Aorta (tissue), 5 donors: ENCODE measurements at places on chromosomes 3 and 15.

DNA sequence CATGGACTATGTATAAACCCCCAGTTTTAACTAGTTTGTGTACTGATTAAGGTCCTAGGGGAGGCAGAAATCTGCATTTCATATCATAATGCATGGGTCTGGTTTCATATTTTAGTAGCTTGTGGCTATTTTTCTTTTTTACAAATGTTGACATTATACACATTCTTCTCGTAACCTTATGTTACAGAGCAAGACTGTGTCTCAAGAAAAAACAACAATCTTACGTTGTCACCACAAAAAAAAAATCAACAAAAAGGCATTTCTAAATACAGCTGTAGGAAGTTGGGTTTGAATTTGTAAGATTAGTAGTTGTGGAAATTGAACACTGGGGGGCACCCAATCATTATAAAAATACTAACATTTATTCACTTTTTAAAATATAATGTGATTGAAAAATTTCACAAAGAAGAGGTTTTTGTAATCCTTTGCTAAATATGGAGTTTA lies 17.9 kb downstream of the SERP1 start:
- no peaks in the 10 kb centered on the region for H3K36me3 ChIP-seq
- no peak overlapping the region for H3K27ac ChIP-seq
- no peaks in the 10 kb centered on the region for H3K4me1 ChIP-seq
- DNase-seq, result no peak
- no peak overlapping the region for H3K4me3 ChIP-seq
- no peaks in the 10 kb centered on the region for H3K27me3 ChIP-seq

DNA sequence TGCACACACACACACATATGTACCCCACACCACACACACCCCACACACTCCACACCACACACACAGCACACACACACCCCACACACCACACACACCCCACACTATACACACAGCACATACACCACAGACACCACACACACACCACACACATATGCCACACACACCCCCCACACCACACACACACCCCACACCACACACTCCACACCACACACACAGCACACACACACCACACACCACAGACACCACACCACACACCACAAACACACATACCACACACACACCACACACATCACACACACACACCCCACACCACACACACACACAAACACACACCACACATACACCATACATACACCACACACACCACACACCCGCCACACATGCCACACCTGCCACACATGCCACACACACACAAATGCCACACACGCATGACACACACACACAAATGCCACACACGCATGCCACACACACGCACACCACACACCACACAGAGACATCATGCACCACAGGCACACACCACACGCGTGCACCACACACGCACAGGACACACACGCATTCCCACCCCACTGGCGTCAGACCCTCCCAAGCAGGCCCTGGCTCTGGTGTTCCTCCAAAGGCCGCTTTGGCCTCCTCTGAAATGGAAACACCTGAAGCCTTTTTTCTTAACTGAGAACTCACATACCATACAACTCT lies 15.7 kb downstream of the CHST13 start:
- H3K4me3 ChIP-seq, result no peak overlapping the region
- no peaks in the 10 kb centered on the region for H3K27me3 ChIP-seq
- H3K4me1 ChIP-seq, result no peaks in the 10 kb centered on the region

DNA sequence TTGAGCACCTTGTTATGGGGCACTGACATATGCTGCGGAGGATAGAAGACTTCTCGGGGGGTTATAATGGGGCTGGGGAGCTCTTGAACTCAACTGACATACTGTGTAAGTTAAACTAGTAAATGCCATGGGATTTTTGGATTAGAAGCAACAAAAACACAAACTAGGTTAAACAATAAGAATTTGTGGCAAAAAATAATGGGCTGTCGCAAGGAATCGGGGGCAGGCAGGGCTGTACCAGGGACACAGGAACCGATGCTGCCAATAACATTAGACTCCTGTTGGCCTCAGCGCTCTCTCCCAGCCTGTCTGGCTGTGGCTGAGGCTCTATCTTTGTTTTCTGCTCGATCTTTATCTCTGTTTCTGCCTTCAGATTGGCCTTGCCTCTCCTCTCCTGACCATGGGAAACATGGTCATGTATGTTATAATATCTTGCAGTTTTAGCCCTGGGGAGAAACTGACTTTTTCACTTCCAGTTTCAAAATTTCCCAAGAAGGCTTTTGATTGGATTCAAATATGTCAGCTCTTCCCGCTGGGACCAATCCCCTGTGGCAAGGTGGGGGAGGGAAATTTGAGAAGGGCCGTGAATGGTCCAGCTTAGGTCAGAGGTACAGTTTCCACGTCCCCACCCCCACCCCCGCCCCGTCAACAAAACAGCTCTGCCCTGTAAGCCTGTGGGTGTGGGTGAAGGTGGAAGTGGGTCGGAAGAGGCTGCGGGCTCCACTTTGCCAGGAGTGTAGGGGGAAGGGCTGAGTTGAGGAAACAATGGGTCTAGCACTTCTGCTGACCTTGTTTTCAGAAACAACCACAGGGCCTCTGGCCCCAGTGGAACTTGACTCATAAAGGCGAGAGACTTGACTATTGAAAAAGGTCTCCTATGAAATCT lies 161.1 kb upstream of the TBL1XR1 start:
- peaks cover 4% of the 10 kb centered on the region for H3K4me1 ChIP-seq
- no peaks in the 10 kb centered on the region for H3K27me3 ChIP-seq
- DNase-seq, result peak; percentile 80

DNA sequence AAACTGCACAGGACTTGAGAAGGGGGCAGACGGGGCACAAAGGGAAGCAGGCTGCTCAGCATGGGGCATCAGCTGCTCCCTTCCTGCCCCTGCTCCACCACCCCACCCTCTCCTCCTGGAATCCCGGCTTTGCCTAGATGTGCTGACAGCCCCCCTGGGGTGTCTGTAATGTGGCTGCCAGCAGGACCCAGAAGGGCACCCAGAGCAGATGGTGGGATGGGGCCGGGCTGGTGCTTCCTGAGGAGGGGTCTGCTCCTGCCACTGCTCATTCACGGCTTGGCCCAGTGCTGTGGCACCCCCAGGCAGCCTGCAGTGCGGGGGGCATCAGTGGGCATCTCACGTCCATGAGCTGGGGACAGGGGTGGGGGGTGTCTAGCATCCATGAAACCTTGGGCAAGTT lies 10.2 kb downstream of the H1-8 start:
- no peaks in the 10 kb centered on the region for H3K4me1 ChIP-seq
- H3K27me3 ChIP-seq, result no peaks in the 10 kb centered on the region
- H3K27ac ChIP-seq, result no peak overlapping the region
- H3K36me3 ChIP-seq, result no peaks in the 10 kb centered on the region
- no peak for DNase-seq

DNA sequence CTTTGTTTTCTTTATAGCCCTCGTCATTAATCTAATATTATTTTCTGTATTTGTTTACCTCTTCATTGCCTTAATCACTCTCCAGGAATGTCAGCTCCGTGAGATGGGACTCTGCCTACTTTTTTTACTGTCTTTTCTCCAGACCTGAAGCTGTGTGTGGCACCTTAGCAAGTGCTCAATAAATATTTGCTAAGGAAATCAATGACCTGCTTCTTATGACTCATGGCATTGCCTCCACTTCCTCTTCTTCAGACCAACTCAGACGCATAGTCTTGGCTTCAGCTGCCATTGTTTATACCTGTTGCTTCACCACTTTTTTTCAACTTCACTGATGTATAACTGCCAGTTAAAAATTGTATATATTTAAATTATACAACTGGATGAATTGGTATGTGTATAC lies 218.5 kb upstream of the CMC1 start:
- no peaks in the 10 kb centered on the region for H3K36me3 ChIP-seq
- H3K27ac ChIP-seq, result no peak overlapping the region
- H3K4me1 ChIP-seq, result no peaks in the 10 kb centered on the region
- no peak for DNase-seq
- no peaks in the 10 kb centered on the region for H3K27me3 ChIP-seq

DNA sequence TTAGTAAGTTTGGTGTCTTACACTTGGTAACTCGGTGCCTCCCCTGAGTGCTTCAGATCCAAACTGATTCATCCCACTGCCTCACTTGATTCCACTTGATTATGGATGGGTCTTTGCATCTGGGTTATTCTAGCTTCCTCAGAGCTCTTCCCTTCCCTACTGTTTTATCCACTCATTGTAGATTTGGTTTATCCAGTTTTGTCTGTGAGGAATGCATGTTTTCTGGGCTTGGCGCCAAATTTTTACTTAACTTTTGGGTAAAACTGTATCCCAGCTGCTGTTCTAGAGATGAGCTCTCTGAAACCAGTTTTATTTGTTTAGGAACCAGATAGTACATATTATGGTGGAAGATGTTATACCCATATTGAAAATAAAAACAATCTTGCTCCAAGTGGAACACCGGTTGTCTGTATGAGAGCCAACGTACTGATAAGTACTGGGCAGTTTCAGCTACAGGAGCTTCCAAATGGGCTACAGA lies 20.9 kb downstream of the RAD54L2 start:
- H3K4me3 ChIP-seq, result no peak overlapping the region
- no peaks in the 10 kb centered on the region for H3K27me3 ChIP-seq
- no peaks in the 10 kb centered on the region for H3K4me1 ChIP-seq

DNA sequence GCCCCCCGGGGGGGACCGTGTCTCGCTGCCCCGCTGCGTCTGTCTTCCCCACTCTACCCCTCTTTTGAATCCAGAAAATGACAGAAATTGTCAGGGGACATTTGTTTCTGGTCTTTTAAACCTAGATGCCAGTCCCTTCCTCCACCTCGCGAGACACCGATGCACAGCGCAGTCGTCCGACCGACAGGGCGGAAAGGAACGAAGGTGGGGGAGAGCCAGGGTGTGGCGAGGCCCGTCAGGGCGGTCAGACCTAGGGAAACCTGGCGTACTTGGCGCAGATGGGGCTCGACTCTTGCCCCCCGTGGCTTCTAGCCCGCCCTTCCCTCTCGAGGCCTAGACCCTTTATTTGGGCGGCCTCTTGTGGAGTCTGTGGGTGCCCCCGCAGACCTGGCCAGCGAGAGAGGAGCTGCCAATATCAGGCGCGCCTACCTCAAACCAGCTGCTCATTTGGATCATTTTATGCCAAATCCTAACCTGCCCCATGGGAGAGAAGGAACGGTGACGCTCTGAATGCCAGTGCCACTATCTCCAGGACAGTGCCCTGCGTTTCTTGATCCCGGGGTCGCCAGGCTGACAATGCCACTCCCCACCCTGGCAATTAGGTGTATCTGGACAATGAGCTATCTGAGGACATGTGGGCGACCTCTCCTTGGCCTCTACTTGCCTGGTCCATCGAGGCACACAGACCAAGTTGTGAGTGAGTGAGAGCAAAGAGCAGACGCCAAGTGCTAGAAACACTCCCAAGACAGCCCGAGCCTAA lies 500 bp upstream of the RAB6B start:
- DNase-seq, result no peak
- H3K27me3 ChIP-seq, result no peaks in the 10 kb centered on the region
- no peak overlapping the region for H3K27ac ChIP-seq
- H3K4me3 ChIP-seq, result peak overlapping the region; percentile 58

DNA sequence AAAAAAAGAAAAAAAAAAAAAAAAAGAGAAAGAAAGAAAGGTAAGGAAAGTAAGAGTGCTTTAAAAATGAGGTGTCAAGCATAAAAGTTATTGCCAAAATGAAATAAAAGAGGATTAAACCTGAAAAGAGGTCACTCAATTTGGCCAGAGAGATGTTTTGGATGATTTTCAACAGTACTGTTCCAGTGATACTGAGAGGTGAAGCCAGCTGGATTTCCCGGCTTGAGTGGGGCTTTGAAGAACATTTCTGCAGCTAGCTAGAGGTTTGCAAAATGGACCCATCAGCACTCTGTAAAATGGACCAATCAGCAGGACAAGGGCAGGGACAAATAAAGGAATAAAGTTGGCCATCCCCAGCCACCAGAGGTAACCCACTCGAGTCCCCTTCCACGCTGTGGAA lies 128.5 kb downstream of the LSAMP start:
- H3K36me3 ChIP-seq, result no peaks in the 10 kb centered on the region
- no peaks in the 10 kb centered on the region for H3K27me3 ChIP-seq
- no peak overlapping the region for H3K27ac ChIP-seq
- no peak for DNase-seq
- H3K4me1 ChIP-seq, result no peaks in the 10 kb centered on the region

GRCh38 chr3:51622413-51622812 lies 48.6 kb upstream of the TEX264 start:
- H3K36me3 ChIP-seq, result no peaks in the 10 kb centered on the region
- DNase-seq, result no peak
- peaks cover 8% of the 10 kb centered on the region for H3K4me1 ChIP-seq
- H3K27me3 ChIP-seq, result no peaks in the 10 kb centered on the region
- H3K27ac ChIP-seq, result no peak overlapping the region

DNA sequence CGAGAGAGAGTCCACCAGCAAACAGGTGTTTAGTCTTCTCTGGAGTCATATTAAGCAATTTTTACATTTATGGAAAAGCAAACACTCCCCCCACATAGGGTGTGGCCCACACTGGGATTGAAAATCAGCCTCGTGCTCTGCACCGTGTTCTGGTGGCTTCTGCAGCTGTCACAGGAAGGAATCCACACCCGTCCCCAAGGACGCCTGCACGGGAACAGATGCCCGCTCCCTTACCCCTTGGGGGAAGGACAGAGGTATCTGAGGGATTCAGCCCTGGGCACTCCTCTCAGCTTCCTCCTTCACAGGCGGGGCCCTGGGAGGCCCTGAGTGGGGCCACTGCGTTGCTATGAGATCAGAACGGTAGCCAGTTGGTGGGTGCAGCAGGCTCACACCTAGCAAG lies 27.8 kb downstream of the LIPC start:
- no peak overlapping the region for H3K27ac ChIP-seq
- no peaks in the 10 kb centered on the region for H3K36me3 ChIP-seq
- no peaks in the 10 kb centered on the region for H3K27me3 ChIP-seq
- no peaks in the 10 kb centered on the region for H3K4me1 ChIP-seq
- no peak for DNase-seq

GRCh38 chr3:149466192-149466591 lies 8.3 kb upstream of the TM4SF4 start:
- H3K4me1 ChIP-seq, result peaks cover 8% of the 10 kb centered on the region
- no peaks in the 10 kb centered on the region for H3K36me3 ChIP-seq
- no peak overlapping the region for H3K4me3 ChIP-seq
- peak; percentile 55 for DNase-seq

GRCh38 chr3:94226078-94226477 lies 163.2 kb downstream of the NSUN3 start:
- no peaks in the 10 kb centered on the region for H3K36me3 ChIP-seq
- no peaks in the 10 kb centered on the region for H3K4me1 ChIP-seq
- no peaks in the 10 kb centered on the region for H3K27me3 ChIP-seq
- no peak overlapping the region for H3K27ac ChIP-seq
- no peak for DNase-seq

DNA sequence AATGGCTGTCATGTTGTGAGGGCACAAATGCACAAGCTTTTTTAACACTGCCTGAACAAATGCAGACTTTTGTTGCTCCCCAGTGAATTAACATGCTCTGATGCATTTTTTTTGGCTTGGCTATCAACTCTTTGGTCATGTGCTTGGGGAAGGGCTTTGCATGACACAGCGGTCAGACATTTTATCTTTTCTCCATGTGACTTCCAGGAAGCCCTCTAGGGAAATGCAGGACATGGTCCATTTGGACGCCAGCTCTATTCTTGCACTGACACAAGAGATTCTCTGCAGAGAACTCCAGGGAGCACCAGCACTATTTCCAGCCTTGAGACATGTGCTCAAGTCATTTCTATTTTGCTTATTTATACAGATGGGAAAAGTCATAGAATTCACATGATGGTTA lies 46.2 kb downstream of the NEK11 start:
- no peaks in the 10 kb centered on the region for H3K27me3 ChIP-seq
- H3K27ac ChIP-seq, result no peak overlapping the region
- H3K36me3 ChIP-seq, result no peaks in the 10 kb centered on the region
- peaks cover 3% of the 10 kb centered on the region for H3K4me1 ChIP-seq
